NCI-H2171 (cell line): ENCODE measurements at places on chromosomes 13 and 19.

GRCh38 chr19:45643927-45644771, 5.0 kb upstream of the EML2 start:
- no peak for DNase-seq

GRCh38 chr13:48902368-48902767, 73.3 kb upstream of the FNDC3A start:
- no peak for DNase-seq

DNA sequence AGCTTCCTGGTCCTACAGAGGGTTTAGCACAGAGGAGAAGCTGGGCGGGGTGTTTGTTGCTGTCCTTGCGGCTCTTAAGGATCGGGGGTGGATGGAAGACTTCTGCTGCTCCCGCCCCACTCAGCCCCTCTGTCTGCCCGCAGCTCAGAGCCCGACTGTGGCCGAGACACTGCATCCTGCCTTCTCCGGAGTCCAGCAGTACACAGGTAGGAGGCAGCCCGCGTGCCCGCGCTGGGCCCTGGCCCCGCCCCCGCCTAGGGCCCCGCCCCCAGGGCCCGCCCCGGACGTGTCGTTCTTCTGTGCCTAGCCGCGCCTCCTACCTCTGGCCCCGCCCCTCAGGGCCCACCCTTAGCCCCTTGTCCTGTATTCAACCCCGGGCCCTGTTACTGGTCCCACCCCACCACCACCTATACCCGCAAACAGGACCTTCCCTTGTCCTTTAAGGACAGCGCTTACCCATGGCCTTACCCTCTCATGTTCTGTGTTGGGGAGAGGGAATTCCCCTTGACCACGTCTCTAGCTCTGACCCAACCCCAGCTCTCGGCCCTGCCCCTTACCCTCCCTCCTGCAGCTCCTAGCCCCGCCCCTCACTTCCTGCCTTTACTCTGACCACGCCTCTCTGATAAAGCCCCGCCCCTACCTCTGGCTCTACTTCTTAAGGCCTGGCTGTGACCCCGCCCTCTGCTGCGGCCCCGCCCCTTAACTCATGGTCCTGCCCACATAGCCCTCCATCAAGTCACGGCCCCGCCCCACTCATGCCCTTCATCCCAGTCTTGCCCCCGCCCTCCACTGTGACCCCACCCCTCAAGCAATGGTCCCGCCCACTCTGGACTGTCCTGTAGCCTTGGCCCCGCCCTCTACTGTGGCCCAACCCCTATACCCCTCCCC, 60.5 kb downstream of the CELF5 start:
- DNase-seq: no peak

- DNase-seq: no peak
Observed at GRCh38 chr13:94416454-94417080, 62.9 kb downstream of the DCT start.

- DNase-seq: no peak
Observed at GRCh38 chr13:98500963-98501421, 75.9 kb downstream of the STK24 start.

GRCh38 chr13:38042771-38043170, 173.2 kb upstream of the TRPC4 start:
- no peak for DNase-seq

DNA sequence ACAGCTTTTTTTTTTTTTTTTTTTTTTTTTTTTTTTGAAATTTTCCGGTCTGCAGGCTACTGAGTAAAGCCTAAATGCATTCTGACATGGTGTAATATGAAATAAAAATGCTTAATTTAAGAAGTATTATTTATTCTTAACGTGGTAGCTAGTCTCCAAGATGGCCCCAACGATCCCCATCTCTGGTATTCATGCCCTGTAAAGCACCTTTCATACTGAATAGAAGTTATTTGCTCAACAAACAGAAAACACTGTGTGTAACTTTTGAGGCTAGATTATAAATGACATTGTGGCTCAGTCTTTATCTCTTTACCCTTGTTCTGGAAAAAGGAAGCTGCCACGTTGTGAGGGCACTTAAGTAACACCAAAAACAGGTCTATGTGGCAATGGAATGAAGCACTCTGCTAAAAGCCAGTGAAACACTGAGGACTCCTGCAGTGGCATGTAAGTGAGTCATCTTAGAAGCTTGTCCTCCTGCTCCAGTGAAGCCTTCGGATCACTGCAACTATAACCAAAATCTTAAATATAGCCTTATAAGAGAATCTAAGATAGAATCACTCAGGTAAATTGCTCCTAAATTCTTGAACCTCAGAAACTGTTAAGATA, 128.7 kb downstream of the UGGT2 start:
- DNase-seq: no peak

GRCh38 chr13:27962128-27962841, 6.8 kb downstream of the CDX2 start:
- DNase-seq: no peak

- no peak for DNase-seq
Observed at GRCh38 chr13:36288794-36289391, 8.7 kb downstream of the CCDC169 start.
